Astrocyte of the spinal cord (primary cell): ENCODE measurements at places on chromosomes 3 and 15.

DNA sequence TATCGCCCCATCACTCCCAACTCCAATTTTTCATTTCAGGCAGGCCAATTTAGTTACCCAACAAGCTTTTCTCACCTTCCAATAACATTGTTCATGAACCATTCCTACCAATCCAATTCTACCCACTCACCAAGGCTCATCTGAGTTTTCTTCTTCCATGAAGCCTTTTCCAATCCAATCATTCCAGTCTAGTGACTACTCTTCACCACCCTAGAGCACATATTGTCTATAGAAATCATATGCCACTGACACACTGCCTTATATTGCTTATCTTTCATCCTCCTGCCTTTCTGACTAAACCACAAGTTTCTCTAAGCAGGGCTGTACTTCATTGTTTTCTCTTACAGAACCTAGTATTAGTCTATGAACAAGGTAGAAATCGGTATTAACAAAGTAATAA lies 11.4 kb downstream of the CCDC14 start:
- peak; percentile 25 for DNase-seq

DNA sequence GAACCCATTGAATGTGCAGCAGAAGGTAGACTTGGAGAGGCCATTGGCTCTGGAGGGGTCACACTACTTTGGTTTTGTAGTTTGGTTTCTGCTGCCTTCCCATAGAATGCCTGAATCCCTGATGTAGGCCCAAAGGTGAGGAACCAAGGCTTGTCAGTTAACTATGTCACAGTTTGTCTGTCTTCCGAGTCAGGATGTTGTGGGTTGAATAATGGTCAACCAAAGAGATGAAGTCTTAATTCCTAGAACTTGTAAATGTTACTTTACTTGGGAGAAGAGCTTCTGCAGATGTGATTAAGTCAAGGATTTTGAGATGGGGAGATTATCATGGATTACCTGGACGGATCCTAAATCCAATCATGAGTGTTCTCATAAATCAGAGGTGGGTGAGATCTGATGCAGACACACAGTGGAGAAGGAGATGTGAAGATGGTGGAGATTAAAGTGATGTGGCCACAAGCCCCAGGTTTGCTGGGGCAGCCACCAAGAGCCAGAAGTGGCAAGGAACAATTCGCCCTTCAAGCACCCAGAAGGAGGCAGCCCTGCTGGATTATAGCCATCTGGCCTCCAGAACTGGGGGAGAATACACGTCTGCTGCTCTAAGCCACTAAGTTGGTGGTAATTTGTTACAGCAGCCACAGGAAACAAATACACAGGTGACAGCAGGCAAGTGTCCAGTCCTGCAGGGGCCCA lies 2.3 kb upstream of the CCR8 start:
- no peak for DNase-seq

GRCh38 chr15:48052946-48053345 lies 67.8 kb upstream of the SLC24A5 start:
- DNase-seq: no peak

DNA sequence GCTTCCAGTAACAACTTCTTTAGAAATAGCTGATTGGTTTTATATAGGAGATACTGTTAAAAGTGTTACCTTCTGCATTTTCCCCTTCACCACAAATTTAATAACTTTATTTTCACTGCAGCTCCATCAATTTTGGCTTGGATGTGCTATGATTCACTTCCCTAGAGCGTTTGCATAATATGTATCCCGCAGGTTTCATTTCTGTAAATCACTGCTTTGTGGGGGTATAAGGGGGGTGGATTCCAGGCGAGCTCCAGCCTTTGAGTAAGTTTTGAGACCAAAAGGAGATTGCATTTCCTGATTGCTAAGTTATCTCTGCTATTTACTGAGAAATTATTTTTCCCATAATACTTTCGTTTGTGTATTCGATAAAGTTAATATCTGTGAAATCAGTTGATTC lies 232.6 kb downstream of the TBL1XR1 start:
- DNase-seq: no peak

DNA sequence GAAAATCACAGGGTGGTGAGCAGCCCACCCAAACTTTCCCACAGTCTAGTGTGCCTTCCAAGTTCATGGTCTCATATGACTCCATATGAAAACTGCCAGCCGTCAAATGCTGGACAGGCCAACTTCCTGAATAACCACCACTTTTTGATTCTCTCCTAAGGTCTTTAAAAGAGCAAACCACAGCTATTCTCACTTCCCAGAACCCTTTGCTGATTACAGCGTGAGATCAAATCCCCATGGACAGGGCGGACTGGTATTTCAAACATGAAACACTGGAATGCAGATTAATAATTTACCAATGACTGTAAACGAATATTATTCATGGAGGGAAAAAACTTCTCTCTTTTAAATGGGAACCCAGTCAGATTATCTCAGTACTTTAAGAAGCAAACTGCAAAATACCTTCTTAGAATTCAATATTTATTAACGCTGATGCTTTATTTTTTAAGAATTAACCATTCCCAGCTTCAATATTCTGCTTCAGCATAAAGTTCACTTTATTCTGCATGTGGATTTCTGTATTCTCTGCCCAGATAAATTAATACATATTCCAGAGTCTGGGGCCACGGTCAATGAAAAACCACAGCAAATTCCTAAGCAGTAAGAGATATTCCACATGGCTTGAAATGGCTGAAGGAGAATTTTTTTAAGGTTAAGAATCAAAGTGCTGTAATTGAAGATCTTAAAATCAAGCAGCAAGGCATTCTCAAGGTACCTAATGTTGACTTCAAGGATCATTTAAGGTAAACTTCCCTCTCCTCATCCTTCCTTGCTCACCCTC lies 42.9 kb downstream of the MYO1E start:
- peak; percentile 82 for DNase-seq

DNA sequence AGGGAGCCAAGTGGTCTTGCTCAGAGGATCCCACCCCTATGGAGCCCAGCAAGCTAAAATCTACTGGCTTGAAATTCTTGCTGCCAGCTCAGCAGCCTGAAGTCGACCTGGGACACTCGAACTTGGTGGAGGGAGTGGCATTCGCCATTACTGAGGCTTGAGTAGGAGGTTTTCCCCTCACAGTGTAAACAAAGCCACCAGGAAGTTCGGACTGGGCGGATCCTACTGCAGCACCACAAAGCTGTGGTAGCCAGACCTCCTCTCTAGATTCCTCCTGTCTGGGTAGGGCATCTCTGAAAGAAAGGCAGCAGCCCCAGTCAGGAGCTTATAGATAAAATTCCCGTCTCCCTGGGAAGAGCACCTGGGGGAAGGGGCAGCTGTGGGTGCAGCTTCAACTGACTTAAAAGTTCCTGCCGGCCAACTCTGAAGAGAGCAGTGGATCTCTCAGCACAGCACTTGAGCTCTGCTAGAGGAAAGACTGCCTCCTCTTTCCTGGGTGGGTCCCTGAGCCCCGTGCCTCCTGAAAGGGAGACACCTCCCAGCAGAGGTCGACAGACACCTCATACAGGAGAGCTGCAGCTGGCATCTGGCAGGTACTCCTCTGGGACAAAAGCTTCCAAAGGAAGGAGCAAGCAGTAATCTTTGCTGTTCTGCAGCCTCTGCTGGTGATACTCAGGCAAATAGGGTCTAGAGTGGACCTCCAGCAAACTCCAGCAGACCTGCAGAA lies 576.3 kb upstream of the NECTIN3 start:
- no peak for DNase-seq

GRCh38 chr3:72347819-72348319 lies 500.4 kb downstream of the SHQ1 start:
- peak; percentile 90 for DNase-seq

DNA sequence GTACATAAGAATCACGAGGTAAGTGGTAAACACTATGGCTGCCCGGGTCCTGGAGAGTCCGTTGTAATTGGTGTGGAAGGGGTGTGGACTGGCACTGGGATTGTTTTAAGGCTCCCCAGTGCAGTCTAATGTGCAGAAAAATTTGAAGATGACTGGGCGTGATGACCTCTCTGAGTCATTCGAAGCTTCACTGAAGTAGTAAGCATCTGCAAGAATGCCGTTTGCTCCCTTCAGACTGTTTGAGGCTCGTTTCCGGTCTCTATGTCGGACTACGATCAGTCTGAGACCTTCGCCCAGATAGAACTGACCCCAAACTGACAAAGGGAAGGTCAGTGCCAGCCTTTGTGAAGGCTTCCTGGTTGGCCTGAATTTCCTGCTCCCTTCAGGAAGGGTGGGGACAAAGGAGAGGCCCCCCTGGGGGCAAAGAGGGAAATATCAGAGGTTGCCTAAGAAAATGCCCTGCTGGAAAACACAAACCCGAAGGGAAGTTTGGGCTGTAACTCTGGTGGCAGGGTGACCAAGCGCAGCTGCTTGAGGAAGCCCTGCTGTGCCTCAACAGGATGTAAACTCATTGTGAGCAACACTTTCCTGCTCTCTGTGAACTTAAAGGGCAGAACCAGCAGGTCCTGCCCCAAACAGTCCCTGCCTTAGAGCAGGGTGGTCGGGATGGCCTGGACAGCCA lies 34.6 kb downstream of the BTD start:
- DNase-seq: peak; percentile 92
